ENCODE measurements at places on chromosomes 2 and 18. TPM values are rescaled to one million over a fixed set of nuclear protein-coding genes. Genes with fewer than 3 reads are reported as not detected.

The MDH1B gene
- total RNA-seq: 1.9 TPM

The MC5R gene
- not detected for total RNA-seq

The GAL3ST2 gene
- 0.27 TPM for total RNA-seq

The TUBA4B gene
- total RNA-seq: not detected

DNA sequence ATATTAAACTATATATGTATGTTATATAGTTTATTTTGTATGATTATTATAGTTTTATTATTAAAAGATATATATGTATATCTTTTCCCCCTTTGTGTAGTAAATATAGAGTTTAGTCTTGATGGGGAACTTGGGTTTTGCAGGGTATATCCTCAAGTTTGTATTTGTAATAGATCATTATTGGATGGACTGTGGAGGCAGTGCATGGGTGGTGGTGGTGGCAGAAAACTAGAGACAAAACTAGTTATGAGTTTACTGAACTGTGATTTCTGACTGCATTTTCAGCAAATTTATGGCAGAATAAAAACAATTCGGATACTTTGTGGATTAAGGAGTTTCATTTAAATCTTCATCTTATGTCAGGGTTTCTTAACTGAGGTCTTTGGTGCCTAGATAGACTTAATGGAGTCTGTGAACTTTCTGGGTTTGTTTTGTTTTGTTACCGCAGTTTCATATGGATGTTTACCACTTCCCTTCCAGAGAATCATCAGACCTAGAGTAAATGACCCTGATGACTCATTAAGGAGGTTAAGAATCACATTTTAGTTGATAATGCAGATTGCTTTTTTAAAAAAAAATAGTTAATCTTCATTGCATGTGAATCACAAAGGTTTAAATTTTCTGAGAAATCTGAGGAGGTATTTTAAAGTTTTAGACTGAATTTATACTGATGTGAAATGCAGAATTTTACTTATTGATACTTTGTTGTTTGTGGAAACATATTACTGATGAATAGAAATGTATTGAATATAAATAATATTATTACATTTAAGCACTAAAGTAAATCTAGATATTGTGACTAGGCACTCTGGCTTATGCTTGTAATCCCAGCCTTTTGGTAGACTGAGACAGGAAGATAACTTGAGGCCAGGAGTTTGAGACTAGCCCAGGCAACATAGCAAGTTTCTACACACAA, 14.5 kb downstream of the EPC2 start:
- H3K36me3 ChIP-seq: no peaks in the 10 kb centered on the region
- H3K27me3 ChIP-seq: no peaks in the 10 kb centered on the region
- H3K27ac ChIP-seq: no peak overlapping the region
- no peak for DNase-seq
- no peak overlapping the region for H3K4me3 ChIP-seq

Measured in Calu3 (cell line).